ENCODE measurements at places on chromosomes 3 and 15.

DNA sequence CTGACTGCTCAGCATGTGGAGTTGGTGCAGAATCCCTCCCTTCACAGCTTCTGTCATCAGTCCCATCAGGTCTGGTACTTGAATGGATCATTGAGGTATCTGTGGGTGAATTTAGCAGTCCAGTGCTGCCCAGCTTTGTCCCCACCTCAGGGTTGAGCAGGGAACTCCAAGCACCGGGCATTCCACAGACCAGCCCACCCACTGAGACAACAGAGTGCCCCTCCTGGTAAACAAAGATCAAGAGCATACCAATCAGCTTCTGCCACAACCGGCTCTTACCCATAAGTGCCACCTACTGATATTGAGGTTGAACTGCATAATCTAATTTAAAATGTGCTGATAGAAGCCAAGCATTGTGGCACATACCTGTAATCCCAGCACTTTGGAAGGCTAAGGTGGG is 57.1 kb upstream of the FXR1 start:
- DNase-seq = no peak

DNA sequence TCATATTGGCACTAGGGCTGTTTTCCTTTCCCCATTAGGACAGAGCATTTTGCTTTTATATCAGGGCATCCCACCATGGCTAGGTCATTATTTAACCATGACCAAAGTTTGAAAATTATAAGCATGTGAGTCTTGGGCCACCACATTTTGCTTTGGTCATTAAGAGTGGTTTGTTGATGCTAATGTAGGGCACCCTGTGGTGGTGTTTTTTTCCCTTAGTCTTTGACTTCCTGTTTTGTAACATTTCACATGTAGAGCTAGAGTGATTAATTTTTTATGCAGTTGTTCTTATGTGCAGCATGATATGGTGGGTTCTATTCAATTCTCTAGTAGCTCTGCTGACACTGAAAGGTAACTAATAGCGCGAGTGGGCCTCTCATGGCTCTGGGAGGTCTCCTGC is 249.6 kb upstream of the ROBO1 start:
- DNase-seq = no peak

- no peak for DNase-seq
Measured at GRCh38 chr3:150296123-150296735, 111.9 kb upstream of the TSC22D2 start.

DNA sequence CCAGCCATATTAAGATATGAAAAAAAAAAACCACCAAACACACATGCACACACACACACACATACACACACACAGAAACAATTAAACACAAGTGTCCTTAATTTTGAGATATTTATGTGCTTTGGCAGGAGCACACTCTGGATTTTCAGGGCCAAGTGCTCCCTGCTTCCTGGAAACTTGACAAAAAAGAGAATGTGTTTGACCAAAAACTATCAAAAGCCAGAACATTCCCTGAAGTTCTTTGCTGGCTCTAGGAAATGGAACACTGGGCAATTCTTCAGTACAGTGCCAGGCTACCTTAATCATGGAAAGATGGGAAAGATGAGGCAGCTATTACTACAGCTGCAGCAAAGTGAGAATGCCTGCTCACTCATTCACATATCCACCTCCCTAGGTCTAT is 44.6 kb downstream of the P3H2 start:
- no peak for DNase-seq

DNA sequence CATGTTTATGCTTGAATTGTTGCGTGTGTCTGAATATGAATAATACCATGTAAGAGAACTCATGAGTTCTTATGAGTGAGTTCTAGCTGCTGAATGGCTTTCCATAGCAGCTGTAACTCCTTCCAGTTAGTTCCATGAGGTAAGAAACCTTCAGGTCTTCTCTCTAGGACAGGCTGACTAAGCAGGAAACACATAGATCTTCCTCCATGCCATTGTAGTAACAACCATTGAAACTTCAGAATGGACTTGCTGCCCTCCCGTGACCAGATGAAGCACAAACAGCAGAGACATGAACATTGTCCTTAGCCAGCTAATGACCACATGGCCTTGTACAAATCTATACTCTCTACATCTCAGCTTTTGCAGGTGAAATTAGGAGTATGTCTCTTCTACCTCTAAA is 200.0 kb downstream of the ZNF385D start:
- no peak for DNase-seq

GRCh38 chr3:157637866-157638265 is 134.7 kb upstream of the VEPH1 start:
- DNase-seq = no peak

- no peak for DNase-seq
Measured at GRCh38 chr3:31559872-31560534, 27.3 kb downstream of the STT3B start.

DNA sequence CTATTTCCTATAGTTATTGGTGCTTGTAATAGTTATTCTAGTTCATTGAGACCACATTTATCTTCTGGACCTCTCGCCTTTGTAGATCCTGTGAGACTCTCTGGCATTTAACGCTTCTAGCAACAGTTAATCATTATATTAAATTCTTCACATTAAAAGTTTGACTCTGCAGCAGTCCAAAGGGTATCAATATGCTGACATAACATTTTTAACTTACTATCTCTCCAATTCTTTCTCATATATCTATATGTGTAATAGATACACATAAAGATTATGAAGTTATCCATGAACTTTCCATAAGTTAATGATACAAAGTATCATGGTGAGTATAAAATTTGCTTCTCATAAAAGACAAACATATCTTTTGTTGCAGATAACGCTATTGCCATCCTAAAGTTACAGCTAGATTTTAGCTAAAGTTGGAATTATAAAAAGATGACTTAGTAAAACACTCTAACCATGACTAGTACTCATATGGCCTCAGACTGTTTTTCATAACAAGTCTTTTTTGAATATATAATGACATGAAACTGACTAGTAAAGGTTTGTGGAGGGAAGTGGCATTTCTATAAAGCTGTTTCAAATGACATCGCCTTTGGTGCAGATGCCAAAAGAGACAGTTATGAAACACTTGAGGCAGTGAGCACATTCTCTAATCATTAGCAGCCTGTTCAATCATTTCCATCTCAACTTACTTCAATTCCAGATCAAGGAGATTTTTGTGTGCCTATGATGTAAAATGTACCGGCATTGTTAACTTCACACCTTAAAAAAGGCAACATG is 379.3 kb upstream of the CBLB start:
- DNase-seq = no peak

DNA sequence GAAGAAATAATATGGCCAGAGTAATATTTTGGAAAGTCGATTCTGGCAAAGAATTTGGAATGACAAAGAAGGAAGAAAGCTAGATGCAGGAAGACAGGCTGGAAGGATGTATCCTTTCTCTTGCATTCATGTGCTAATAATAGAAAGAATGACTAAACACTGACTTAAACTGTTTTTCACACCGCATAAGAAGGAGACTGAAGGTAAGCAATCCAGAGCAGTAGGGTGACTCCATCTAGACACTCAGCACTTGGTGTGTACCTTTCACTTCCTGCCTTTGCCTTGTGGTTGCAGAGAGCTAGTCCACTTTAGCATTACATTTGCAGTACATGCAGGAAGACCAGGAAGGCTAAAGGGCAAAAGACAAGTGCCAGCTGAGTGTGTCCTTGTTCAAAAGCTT is 234.6 kb downstream of the RBMS3 start:
- no peak for DNase-seq

DNA sequence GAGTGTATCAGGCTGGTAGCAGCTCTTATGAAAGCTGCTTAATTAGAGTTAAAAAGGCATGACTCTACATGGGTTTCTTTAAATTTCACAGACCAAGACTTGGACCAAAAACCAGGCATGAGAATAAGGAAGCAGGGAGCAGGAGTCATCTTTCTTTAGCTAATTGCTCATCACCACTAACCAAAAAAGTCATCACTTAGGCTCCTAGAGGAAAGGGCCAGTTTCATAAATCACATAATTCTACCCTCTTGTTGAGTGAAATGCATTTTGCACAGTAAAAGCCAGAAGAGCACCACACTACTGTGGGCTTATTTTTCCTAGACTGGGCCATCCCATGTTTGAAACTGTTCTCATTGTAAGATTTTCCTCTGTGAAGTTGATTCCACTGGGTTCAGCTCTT is 175.6 kb downstream of the GREM1 start:
- DNase-seq = no peak

GRCh38 chr3:148232389-148232788 is 465.3 kb upstream of the AGTR1 start:
- no peak for DNase-seq

GRCh38 chr3:97613139-97613538 is 151.4 kb upstream of the ARL6 start:
- DNase-seq = no peak

GRCh38 chr15:69515926-69516325 is 63.3 kb downstream of the RPLP1 start:
- DNase-seq = no peak

Measured in stimulated activated CD8-positive, alpha-beta memory T cell treated with anti-CD3 and anti-CD28 coated beads, Interleukin-4, amount 100 ng/mL, for 1 hour (primary cell).